ENCODE measurements at places on chromosomes 6 and 20. TPM values are rescaled to one million over a fixed set of nuclear protein-coding genes. Genes with fewer than 3 reads are reported as not detected.

The TBX18 gene
- total RNA-seq = 16.0 TPM

The BEND6 gene
- total RNA-seq = 1.3 TPM

The HCK gene
- 0.06 TPM for total RNA-seq

The DEF6 gene
- not detected for total RNA-seq

The CASP8AP2 gene
- total RNA-seq = 6.3 TPM

The POPDC3 gene
- total RNA-seq = 27.8 TPM

The PRKN gene
- 0.16 TPM for total RNA-seq

The TP53TG5 gene
- not detected for total RNA-seq

The SNX9 gene
- total RNA-seq = 25.2 TPM

The CLDN20 gene
- total RNA-seq = not detected

The PNPLA1 gene
- total RNA-seq = not detected

The MAP7 gene
- 21.6 TPM for total RNA-seq

The POU5F1 gene
- total RNA-seq = 9.5 TPM

The THBS2 gene
- total RNA-seq = 0.02 TPM

The FAM209A gene
- 0.39 TPM for total RNA-seq

The IDH3B gene
- 129 TPM for total RNA-seq

The TRIM31 gene
- total RNA-seq = 1.4 TPM

The TMEM151B gene
- total RNA-seq = 0.07 TPM

The HDDC2 gene
- 90.0 TPM for total RNA-seq

The HNF4A gene
- total RNA-seq = 15.4 TPM

The ZC3H12D gene
- 0.08 TPM for total RNA-seq

The MYLK2 gene
- total RNA-seq = 0.66 TPM

The CARMIL1 gene
- total RNA-seq = 7.7 TPM
